ENCODE measurements at places on chromosomes 6 and 20.

DNA sequence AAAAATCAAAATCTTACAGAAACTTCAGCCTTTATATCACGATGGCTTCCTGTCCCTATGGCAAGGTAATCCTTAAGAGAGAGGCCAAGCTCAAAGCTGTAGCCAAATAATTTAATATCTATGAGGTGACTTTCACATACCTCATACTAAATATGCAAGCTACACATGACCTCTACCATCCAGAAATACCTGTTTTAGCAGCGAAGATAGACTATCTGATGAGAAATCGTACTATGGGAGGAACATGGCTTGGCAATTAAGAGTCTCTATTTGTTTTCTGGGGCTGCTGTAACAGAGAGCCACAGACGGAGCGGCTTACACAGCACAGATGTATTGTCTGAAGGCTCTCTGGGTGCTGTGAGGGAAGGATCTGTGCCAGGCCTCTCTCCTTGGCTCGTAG lies 31.0 kb upstream of the SALL4 start:
- no peak for DNase-seq

- no peak for DNase-seq
Observed at GRCh38 chr20:39289316-39289715, 327.2 kb downstream of the DHX35 start.

DNA sequence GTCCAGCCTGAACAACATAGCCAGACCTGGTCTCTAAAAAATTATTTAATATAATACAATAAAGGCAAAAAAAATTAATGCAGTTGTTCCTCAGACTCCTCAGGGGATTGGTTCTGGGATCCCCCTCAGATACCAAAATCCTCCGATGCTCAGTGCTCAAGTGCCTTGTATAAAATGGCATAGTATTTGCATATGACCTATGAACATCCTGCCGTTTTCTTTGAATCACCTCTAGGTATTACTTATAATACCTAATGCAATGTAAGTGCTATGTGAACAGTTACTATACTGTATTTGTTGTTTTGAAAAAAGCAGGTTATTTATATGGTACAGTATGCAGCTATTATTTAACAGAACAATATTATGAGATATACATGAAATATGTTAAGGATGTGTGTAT lies 43.3 kb downstream of the RNGTT start:
- DNase-seq: no peak

DNA sequence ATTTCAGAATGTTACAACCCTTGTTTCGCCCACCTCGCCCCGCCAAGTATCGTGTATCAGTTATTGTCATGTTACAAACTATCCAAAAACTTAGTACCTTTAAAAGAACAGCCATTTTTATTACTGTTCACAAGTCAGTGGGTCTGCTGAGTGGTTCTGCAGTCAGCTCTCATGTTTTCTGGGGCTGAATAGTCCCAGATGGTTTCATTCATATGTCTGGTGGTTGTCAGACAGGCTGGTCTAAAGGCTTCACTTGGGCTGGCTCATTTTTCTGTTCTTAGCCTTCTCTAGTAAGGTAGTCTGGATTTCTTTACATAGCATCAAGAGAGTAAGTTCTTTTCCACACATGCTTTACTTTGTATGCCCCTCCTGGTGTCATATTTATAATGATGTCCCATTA lies 8.6 kb downstream of the ZNF292 start:
- no peak for DNase-seq

- DNase-seq: no peak
Observed at GRCh38 chr20:46334303-46334904, 26.1 kb upstream of the CDH22 start.

- no peak for DNase-seq
Observed at GRCh38 chr6:24506814-24507520, 12.2 kb downstream of the ALDH5A1 start.

DNA sequence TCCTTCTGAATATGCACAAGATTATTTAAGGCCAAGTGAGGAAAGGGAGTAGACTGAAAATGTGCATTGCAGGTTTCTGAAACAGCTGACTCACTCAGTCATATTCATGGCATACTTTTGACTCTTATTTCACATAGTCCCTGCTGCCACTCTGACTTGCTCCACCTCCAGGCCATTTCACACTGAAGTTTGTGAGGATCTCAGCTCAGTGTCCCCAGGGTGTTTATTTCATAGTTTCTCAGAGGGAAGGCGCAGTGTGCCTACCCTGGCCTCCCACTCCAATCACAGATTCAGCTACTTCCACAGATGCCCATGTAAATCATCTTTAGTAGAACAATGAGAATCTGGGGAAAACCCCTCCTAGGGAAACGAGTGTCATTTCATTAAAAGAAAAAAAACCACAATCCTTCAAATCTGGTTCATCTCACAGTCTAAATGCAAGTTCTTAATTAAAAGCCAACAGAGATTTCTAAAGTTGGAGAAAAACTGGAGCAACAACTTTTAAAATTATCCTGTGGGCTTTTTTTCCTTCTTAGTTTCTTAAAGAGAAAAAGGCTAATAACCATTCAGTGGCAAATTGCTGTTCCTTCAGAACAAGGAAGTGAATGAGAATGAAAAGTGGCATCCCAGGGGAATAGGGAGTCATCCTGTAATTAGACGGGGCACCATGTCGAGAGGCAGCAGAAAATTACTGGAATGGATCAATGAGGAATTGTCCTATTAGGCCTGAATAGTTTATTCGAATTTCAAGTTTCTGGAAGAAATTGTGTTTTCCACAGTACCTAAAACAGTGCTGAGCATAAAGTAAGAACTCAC lies 133.6 kb downstream of the TFAP2B start:
- no peak for DNase-seq

- no peak for DNase-seq
Observed at GRCh38 chr6:36803908-36804307, 35.3 kb downstream of the CPNE5 start.

DNA sequence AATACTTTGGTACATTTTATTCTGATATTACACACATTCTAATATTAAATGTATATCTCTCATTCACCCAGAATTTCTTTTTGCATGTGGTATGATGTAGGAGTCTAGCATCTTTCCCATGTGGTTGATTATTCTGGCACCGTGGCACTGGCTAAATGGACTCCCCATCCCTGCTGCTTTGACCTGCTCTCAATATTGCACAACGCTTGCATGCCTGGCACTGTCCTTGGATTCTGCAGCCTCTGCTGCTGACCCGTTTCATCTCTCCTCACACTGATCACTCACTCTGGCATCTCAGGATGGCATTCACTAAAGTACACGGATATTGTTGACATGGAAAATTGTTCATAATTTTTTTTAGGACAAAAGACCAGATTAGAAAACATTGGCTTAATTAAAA lies 11.5 kb upstream of the DACT2 start:
- no peak for DNase-seq

- DNase-seq: no peak
Observed at GRCh38 chr6:127243501-127243900, 23.2 kb upstream of the RNF146 start.

GRCh38 chr6:86963352-86963751 lies 26.0 kb downstream of the HTR1E start:
- DNase-seq: no peak

DNA sequence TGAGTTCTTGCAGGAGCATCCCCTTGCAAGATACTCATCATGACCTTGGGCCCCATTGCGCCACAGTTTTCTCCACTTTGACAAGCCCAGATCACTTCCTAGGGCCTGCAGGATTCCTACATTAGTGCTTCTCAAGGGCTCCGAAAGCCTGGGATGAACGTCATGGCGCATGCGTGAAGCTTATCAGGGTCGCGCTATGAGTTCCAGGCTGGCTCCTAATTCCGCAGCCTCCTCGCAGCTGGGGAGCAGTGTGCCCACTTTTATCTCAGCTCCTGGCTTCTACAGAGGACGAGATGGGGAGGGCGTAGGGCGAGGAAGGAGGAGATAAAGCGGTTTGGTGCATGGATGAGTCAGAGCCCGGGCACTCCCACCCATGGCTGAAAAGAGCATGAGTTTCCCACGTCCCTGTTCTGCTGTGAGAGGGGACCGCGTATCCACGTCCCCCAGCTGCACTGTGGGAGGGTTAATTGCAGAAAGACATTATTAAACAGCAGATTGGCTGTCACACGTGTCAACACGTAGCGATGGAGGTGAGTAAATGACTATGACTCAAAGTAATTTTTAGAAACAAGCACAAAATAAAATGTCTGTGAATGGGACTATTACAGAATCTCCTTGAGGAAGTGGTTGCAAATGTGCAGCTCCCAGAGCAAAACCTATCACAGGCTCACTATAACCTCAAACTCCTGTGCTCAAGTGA lies 72.9 kb upstream of the DSP start:
- DNase-seq: no peak

DNA sequence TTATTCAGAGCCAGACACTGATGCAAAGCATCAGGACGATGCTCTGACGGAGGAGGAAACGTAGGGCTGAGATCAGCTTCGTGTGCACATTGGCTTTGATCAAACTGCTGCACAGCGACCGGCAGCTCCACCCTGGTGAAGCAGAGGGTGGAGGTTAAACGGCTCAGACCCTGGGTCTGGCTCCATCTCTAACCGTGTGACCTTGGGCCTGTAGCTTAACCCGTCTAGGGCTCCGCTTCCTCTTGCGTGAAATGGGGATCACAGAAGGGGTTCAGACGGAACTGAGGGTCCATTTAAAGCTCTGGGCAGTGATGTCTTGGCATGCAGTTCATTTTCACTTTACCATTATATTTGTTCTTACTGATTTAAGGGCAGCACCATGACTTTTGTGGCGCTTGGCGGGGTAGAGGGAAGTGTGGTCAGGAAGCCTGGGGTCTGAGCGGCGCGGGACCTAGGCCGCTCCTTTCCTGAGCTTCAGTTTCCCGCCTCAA lies 644 bp downstream of the RBL1 start:
- DNase-seq: peak; percentile 58

DNA sequence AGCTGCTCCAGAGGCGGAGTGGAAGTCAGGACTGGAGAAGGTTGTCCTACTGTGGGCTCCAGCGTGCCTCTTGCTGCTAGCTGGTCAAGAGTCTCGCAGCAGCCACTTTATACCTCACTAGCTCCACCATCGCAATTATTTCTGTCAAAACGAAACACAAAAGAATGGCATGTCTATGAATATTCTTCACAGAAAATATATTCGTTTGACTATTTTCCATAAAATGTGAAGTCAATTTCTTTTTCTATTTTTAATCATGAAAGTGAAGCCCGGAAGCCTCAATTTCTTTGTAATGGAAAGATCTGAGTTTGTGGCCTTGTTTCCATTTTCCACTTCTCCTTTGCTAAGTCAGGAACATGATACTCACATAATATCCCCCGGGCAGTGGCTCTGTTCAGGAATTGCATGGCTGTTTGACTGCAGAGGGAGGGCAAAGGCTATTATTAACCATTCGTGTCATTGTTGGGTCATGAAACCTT lies 51.7 kb downstream of the DTD1 start:
- no peak for DNase-seq

DNA sequence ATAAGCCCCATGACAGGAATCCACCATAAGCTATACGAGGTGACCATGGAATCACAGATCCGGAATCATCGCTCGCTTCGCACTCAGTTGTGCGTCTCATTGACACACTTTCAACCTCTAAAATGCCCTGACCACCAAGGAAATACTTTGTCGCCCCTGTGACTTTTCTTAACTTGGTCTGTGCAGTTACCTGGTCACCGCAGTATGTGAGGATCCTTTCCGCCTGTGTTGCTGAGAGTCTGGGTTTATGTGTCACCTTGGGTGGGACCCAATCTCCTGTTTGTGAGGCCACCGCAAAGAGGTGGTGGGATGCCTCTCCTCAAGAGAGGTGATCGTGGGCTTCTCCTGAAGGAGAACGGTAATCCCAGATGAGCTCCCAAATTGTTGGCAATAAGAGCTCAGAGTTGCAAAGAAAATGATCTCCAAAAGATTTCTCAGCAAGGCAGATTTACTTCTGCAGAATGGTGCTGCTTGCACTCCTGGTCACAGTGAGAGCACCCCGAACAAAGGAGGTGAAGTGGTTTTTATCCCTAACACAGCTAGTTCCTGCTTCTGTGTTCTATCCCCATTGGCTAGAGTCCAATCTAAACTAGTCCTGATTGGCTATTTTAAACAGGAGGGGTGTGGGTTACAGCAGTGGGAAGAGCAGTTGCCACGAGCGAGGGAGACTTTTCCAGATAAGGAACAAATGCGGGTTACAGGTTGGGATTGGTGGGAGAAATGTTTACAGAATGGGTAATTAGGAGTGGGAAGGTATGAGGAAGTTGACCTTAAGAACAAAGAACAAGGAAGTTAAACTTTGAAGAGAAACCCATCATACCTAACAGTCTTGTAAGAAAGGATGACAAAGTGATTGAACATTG lies 9.1 kb upstream of the ZNFX1 start:
- no peak for DNase-seq

- DNase-seq: no peak
Observed at GRCh38 chr20:19449051-19449450, 236.6 kb downstream of the SLC24A3 start.

- DNase-seq: no peak
Observed at GRCh38 chr6:114556846-114557488, 214.1 kb upstream of the HS3ST5 start.

DNA sequence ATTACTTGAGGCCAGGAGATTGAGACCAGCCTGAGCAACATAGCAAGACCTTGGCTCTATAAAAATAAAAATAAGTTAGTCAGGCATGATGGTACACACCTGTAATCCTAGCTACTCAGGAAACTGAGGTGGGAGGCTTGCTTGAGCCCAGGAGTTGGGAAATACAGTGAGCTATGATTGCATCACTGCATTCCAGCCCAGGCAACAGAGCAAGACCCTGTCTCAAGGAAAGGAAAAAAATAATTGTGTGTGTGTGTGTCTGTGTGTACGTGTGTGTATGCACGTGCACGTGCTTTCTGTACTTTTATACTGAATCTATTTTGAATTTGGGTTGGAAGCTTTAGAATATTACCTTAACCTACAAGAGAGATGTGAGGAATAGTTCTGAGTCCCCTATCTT lies 58.9 kb downstream of the KIZ start:
- DNase-seq: no peak

GRCh38 chr6:89987830-89988229 lies 93.6 kb downstream of the GJA10 start:
- no peak for DNase-seq

DNA sequence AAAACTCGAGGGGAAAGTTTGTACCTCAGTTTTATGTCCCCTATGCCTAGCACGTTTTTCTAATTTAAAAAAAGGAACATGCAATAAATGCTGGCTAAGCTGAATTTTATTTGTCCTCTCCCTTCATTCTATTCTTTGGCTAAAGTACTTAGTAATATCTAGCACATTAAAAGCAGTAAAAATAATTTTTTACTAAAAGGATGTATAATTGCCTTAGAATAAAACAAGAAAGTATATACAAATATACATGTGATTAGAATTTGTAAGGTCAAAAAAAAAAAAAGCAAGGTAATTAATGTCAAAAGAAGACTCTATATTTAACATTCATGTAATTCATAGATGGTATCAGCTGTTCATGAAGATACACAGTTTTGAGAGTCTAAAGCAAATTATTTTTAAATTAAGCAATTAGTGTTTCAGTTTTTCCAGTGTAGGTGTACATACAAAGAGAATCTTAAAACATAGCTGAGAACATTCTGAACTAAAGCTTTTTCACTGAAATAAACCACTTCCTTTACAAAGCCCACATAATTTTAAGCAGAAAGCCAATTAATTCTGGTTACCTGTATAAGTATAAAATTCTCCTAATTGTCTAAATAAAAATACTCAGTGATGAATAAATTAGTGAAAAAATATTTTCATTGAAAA lies 32.4 kb downstream of the HBS1L start:
- DNase-seq: no peak

Measured in activated T-cell treated with anti-CD3 and anti-CD28 coated beads, Interleukin-2, amount 50 U/mL, for 1 hour (primary cell).